Activated naive CD4-positive, alpha-beta T cell (primary cell): ENCODE measurements at places on chromosomes 4 and X.

DNA sequence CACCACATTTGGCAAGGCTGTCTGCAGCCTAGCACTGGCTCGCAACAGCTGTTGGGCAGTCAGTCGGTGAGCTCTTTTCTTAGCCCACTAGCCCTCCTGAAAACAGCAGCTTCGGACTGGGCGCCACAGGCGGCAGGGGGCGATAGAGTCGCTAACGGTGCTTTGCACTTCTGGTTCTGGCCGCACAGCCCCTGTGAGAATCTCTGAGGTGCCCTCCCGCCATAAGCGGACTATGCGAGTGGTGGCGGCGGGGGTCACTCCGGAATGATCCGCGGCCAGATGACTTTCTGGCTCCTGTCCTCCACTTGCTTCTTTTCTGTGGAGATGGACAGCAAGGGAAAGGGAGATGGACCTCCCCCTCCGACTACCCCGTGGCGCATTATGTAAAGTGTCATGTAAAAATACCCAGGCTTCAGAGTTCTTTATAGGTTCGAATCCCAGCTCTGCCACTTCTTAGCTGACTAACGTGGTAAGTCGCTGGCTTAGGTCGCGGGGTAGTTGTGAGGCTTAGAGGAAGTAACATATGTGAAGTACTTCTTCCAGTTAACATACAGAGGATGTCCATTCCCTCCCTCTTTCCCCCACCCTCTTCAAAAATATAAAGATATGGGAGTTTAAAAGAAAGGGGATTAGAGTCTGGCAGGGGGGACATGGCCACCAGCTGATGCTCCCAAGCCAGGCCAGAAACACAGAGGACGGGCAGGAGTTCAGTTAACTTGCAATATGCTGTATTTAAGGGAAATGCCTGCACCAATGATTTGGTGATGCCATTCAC lies 11.0 kb downstream of the ARHGAP36 start:
- no peak for DNase-seq

- no peak for DNase-seq
These were observed 157.7 kb downstream of the CBR4 start for GRCh38 chr4:168852387-168852786.

GRCh38 chr4:142314686-142315085 lies 531.4 kb downstream of the INPP4B start:
- no peak for DNase-seq

DNA sequence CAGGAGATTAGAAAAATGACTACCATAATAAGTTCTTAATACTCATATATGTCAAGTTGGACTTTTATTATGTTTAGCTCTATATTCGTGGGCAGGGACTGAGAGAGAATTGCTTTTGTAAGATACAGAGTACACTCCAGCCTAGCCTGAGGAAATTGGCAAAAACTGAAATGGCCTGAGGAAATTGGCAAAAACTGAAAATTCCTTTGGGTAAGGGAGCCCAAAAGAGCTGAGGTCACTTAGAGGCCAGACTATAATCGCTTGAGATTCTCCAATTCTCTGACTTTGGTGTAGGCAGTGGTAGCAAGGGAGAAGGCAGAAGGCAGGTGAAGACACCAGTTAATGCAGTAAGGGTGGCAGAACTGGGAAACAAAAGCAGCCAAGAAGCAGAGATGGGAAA lies 124.5 kb upstream of the HCCS start:
- no peak for DNase-seq

DNA sequence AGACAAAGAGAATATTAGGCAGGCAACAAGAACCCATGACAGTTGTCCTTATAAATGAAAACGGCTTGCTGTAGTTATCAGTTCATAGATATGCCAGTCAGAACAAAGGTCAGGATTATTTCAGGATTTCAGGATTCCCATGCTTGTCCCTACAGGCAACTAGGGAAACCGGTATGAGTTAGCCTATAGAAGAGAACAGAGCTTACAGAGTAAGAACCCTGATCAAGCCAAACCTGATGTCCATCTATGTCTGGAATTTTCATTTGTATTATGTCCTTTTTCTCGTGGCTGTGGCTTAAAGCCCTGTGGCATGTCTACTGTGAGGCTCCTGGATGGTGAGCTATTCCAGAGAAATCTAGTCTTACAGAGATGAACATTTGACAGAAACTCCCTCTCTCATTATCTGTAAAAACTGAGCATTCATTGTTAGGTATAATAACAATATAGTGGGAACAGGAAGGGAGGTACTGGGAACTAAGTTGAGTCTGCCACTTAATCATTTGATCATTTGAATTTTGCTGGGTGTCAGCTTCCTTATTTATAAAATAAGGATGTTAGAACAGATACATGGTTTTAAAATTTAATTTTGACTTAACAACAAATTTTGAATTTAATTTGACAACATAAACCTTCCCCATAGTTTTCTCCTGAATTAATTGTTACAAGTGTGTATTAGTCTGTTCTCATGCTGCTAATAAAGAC lies 129.5 kb upstream of the KLF3 start:
- no peak for DNase-seq

DNA sequence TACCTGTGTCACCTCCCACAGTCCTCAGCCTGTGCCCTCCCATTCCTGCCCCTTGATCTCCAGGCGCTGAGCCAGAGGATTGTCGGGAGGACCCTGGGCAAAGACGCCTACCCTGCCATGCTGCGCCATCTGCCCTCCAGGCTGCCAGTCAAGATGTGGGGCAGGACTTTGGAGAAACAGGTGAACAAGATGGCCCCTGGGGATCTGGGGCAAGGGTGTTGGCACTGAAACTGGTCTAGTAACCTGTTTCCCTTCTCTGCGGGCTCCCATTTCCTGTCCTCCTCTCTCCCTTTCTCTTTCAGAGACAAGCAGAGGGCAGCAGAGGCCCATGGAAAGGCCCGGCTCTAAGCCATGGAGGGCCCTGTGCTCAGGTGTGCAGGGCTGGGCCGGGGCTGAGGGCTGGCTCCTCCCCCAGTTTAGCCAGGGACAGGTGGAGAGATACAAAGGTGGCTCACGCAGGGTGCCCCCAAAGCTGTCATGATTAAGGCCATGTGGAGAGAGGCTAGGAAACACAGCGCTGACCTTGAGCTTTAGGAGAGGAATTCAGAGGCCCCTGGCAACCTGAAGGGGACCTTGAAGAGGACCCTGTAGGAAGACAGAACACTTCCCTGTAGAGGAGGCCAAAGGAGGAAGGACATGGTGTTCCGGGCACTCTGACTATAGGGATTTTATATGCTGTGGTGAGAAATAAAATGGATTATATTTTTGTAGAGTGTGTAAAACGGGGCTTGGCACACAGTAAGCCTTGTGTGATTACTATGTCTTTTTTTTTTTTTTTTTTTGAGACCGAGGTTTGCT lies at the start of gene GLOD5:
TSS of gene GLOD5 (plus strand) at position 74 of the 798 bp plus-strand sequence. CDS start at position 118, 44 bp downstream.
- no peak for DNase-seq

DNA sequence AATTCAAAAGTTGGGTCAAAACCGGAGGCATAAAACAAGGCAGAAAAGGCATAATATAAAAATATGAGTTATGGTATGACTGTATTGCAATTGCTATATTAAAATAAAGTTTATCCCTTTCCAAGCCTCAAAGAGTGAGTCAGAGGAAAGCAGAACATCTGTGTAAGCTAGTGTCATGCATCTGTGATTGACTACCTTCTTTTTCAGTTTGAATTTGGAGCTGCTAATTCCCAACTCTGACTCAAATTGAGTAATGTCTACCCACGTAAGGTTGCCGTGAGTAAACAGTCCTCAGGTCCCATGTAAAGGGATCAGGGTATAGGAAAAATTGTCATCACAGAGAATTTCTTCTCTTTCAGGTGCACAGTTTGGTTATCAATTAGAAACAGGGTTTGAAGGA lies 6.5 kb upstream of the SLITRK4 start:
- no peak for DNase-seq

DNA sequence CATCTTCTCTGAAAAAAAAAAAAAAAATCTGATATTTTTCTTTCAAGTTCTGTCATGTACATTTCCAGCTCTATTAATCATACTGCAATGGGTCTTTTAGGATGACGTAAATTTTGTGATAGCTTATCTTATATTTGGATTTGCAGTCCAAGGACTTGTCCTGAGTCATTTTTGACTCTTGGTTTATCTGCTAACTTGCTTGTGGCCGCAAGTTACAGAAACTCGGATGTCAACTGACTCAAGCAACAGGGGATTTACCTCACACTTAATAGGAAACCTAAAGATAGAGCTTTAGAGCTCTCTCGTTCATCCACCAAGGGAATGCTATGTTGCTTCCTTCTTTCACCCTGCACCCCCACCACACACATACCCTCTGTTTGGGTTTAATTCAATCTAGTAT lies 1433.8 kb upstream of the TENM3 start:
- no peak for DNase-seq

- no peak for DNase-seq
These were observed 43.7 kb downstream of the DDX3X start for GRCh38 chrX:41377624-41378023.

- DNase-seq = no peak
These were observed 71.3 kb upstream of the LDB2 start for GRCh38 chr4:16969696-16970135.

DNA sequence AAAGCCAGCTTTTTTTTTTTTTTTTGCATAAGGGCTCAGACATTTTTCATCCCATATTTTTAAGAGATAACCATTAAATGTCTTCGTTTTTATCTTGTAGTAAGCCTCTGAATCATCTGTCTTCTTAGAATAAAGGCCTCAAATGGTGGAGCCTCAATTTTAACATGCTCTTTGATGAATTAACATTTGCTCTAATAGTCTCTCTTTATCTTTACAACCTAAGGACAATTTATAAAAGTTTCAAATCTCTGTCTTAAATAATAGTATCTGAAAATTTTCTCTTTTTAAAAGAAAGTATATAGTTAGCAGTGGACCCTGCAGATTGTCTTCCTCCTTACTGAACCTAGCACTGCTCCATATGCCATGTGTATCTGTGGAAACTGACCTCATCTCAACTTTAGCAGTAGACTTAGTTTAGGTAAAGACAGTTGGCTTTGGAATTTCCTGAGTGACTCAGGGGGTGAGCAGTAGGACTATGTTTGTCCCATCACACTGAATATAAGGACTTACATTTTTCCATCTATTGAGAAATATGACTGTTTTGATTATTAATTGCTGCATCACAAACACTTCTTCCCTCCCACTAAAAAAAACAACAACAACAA lies 1658.0 kb downstream of the STIM2 start:
- no peak for DNase-seq

DNA sequence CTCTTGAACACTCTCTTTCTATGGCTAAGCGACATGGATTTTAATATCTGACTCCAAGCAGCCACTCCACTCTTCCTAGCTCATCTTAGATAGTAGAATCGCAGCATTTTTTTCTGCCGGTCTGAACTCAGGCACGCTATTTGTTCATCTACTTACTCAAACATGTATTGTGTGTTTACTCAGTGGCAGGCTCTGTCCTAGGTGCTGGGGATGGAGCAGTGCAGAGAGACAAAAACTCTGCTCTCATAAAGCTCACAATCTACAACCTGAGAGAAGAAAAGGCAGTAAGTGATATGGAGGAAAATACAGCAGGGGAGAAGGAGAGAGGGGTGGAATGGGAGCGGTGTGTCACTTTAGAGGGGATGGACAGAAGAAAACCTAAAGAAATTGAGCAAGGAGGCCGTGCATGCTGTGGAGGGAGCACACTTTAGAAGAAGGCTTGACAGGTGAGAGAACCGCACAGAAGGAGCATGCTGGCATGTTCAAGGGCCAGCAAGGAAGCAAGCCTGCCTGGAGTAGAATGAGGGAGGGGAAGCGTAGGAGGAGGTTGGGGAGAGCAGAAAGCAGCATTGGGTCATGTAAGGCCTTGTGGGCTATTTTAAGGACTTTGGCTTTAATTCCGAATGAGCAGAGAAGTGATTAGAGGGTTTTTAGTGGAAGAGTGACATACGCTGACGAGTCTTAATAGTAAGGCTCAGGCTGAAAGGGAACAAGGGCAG lies 132.0 kb downstream of the ANK2 start:
- DNase-seq = no peak

GRCh38 chrX:14056206-14056605 lies 26.5 kb upstream of the GEMIN8 start:
- DNase-seq = no peak

DNA sequence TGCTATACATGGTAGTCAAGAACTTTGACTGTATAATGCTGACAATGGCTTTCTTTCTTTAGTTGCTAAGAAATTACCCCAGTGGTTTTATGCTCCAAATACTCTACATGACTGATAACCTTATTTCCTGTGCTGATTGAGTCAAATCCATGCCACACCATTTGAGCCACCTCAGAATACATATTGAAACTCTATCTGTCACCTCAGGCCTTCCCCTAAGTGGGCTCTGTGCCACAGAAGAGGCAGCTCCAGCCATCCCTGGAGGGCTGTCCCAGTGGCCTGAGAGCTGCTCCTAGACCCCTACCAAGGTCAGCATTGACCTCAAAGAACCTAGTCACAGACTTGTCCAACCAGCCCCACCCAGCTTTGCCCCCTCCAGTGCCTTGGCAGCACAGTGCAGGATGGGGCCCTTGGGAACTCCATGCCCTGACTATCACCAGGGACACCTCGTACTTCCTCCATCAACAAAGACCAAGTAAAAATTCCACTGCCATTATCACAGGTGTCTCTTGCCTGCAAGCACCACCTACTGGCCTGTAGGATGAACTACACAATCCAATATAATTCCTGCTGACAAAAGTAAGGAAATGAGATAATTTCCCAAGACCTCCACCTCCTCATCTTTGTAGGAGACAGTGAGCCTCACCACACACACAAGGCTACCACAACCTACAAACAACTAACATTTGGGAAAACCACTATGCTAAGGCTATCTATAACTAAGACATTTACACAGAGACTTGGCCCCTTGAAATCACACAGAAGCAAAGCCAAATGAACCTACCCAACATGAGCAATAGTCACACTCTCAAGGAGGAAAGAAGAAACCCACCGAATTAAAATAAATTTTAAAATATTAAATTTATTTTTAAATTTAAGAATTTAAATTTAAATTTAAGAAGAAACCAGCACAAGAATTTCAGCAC lies 239.9 kb downstream of the NKX6-1 start:
- DNase-seq = no peak
